ENCODE measurements at places on chromosomes 7 and 10.

DNA sequence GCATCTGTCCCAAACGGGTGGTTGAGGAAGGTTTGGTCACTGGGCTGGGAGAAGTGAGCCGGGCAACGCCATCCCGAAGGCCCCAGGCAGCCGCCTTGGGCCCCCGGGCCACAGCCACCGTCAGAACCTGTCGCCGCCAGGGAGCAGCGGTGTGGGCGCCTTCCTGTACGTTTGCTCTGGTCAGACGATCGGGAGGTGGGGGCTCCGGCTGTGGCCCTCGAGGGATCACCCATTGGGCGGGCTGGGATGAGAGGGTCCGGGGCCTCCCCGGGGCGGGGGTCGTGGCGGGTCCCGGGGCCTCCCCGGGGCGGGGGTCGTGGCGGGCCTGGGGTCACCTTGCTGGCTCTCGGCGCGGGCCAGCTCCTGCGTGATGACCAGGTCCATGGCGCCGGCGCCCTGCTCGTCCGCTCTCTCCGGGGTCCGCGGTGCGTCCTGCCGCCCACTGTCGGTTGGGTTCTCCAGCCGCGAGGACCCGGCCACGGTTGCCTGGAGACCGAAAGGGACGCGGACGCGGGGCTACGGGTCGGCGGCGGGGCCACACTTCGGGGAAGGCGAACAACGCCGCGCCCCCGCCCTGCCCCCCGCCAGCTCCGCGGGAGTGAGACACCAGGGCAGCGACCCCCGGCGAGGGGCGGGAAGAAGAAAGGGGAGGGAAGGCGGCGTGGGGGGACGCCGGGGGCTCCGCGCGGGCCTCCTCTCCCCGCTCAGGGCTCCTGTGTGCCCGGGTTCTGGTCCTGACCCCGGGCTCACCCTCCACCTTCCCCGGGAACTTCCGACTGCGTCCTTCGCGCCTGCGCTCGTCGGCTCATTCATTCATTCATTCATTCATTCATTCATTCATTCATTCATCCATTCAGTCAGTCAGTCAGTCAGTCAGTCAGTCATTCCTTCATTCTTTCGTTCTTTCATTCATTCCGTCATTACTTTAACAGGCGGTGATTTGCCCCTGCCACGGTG, at the start of gene CFAP46:
Gene CFAP46 (minus strand): TSS at position 470 of the 957 bp plus-strand sequence. CDS start 86 bp downstream, at position 384.
- peak; percentile 58 for DNase-seq

DNA sequence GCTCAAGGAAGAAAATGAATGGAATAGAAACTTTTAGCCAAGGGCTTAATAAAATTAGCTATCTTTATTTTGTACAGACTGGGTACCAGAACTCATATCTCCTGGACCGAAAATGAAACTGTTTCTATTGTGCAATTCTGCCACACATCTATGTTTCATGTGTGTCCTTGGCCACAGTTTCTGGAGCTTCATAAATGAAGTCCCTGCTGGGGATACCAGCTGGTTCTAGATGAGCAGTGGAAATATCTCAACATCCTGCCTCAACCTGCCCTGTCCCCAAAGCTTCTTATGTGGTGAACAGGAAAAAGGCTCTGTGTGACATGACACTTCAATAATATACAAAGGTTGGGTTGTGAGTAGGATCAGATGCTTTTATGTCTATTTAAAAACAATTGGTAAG, 310.1 kb upstream of the SORCS1 start:
- DNase-seq = no peak

- DNase-seq = no peak
These were observed 517.5 kb upstream of the FOXK1 start for GRCh38 chr7:4164556-4164955.

DNA sequence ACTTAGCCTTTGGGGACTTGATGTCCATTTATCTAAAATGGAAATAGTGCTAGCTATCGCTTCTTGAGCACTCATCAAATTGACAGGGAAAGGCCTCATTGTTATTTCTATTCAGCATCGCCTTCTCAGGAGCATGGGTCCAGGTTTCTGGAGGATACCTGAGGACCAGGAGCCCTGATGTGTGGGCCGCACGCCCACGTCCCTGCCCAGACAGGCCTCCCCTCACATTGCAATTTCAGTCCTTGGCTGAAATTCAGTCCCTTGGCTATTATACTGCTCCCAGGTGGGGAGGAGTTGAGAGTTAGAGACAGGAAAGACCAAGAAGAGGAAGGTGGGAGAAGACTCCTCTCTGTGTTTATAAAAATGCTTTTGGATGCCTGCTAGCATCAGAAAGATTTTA, 38.9 kb downstream of the GPRIN2 start:
- no peak for DNase-seq

DNA sequence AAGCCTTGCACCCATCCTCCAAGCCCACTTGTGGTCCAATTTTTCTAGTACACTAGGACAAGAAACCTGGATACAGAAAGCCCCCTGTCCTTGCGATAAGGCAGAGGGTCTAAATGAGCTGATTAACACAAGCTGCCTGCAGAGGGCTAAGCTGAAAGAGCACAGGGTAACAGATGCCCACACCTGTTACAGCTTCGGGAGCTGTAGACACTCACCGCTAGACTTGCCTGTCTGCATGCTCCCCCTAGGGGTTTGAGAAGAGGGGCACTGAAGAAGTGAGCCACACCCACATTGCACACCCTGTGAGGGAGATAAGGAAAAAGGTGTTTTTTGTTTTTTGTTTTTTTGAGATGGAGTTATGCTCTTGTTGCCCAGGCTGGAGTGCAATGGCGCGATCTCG, 386.5 kb upstream of the AUTS2 start:
- no peak for DNase-seq

DNA sequence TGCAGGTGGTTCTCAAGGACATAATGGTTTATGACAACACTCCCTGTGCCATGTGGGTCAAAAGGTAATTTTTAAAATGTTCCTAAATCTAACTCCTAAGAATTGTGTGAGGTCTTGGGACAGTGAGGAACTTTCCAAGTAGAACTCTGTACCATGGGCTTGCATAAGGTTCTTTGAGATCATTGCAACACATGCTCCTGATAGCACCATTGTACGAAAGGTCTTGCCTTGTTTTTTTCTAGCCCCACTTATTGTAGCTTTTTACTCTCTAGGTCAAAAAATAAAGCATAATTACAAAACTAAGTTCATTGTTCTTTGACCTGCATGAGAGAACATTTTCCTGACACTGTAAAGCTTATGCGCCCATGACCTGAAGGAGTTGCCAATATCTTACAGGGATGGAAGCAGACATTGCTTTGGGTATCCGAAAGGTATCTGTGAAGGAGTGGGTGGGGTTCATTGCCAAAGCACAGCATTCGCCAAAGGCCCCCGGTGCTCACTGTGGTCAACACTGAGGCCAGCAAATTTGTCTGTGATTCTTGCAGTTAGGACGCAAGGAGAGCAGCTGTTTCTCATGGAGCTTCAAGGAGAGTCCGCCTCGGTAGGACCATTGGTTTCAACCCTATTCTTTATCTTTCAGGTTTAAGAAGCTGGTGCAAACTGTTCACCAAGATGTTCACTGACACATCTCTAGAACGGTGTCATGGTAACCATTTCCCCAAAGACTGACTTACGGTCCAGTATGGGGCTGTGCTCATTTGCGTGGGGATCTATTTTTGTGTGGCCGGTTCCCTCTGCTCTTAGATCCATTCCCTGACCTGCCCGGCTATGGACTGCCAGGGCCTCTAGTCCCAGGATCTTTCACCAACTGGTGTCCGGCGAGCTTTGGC, 7.6 kb upstream of the PRKAG2 start:
- DNase-seq = no peak

DNA sequence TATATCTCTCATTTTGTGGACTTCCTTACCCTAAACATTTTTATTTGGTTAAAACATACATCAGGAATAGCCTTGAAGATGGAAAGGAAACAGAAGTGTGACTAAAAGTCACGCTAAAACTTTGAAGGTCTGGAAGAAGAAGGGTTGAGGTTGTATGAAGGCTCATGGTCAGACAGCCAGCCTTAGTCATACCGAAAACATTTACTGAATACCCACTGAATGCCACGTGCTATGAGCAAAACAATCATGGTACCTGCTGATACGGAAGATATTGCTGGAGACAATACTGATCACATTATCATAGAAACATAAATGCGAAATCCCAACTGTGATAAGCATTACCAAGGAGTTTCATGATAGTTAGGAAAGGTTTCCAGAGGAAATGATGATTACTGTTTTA, 64.0 kb downstream of the PDZD8 start:
- DNase-seq = no peak

DNA sequence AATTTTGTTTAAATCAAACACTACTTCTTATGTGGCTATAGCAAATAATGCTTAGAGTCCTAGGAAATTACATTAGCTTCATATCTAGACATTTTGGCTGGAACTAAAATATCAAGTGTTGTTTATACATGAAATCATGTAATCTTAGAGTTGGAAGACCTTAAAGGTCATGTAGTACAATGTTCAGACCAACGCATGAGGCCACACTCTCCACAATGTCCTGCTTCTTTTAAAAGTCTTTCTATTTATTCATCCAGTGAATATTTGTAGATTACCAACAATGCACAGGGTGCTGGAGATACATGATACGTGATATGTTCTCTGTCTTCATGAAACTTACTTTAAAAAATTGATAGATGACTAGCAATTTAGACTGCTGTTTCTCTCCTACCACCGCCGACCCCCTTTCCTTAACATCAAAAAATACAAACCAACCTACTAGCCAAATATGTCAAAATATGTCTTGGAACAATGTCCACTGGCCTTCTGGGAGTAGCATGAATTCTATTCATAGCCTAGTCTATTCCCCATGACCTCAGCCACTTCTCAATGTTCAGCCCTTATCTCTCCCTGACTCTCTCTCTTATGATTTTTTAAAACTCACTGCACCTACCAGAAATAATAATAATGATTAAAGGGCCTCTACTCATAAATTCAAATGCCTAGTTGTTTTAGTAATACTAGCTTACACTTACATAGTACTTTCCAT, 59.5 kb upstream of the CAV2 start:
- DNase-seq = no peak

DNA sequence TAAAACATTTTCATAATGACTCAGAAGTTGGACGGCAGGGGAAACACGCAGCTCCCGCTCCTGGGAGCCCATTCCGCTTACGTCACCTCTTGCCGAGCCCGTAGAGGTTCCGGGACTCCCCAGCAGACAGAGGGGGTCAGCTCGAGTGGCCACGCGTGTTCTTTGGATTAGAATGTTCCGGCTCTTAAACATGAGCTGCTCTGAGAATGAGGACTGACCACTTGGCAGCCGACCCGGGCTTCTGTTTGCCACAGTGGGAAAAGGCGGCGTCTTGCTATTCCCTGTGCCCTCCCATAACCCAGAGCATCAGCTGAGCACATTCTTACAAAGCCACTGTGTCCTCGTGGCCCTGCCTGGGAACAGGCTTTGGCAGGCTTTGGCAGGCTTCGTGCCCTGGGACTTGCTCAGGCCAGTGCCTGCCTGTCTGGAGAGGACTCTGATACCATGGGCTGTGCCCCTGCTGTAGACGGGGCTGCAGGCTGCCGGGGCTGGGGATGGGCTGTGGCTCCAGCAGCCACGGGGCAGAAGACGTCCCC, 40.1 kb downstream of the PFKP start:
- no peak for DNase-seq

- no peak for DNase-seq
These were observed 102.7 kb downstream of the GPR37 start for GRCh38 chr7:124662937-124663336.

DNA sequence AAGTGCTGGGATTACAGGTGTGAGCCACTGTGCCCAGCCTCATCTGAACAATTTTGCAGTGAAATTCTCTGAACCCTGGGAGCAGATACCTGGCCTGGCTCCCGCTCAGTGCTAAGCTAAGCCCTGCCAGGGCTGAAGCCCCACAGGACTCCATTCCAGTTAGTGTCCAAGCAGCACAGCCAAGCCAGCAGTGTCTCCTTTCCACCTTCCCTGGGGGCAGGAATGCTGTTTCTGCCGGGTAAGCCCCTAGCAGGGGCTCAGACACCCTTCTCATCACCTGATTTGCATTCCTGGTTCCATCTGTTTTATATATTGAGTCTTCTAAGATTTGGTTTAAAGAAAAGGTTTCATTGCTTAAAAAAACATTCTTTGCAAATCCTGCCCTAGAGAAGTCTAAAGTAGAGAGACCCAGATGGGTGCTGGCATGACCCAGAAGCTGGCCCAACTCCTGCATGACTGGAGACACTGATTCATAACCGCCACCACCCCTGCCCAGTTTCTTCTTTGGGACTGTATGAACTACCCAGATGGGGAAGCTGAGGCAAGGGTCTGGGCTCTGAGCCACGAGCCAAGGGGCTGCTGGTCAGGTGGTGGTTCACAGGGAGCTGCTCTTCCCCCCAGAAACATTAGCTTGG, 14.0 kb downstream of the SLC13A4 start:
- no peak for DNase-seq

GRCh38 chr10:116371737-116372136, 47.5 kb downstream of the CCDC172 start:
- DNase-seq = no peak

- no peak for DNase-seq
These were observed 347.0 kb upstream of the MTPN start for GRCh38 chr7:136324073-136324704.

- DNase-seq = no peak
These were observed 43.0 kb downstream of the SRPK2 start for GRCh38 chr7:105345725-105346124.

DNA sequence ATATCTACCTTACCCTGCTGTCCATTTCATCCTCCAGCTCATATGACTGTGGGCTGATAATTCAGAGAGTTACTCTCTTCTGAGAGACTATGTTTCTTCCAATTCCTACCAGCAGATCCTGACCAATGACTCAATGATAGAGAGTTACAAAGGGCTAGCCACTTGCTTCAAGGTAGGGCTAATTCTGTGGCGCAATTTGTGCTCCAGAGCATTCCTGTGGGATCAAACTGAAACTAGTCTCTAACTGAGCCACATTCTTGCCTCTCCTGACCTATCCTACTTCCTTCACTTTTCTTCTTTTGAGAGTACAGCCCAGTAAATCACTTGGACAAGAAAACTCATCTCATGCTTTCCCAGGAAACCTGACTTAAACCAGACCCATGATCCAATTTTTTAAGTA, 17.9 kb upstream of the ASZ1 start:
- DNase-seq = no peak

DNA sequence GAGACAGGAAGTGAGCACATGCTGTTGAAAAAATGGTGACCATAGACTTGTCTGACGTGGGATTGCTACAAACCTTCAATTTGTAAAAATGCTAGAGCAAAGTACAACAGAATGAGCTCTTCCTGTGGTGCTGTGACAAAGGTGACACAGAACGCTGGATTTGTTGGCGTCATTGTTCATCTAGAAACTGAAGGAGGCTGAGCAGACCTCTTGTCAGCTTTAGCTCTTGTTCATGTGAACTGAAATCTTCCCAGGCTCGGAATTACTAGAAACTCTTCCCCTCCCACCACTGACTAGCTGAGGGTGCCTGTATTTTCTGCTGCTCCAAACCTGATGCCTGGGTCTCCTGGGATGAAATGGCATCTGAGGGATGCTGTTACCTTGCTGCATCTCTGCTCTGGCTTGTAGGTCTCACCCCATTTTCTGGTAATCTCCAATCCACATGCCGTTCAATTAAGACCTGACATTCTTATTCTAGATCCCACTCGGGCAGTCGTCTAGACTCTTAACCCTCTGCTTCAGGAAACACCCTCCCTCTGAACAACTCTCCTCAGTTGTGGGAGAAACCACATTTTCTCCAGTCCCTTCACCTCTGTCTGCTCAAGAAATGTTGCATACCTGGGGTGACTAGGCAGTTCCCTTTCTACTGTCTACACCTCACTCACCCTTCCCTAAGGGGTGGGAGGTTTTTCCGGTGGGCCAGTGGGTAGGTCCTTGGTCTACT, 349.3 kb downstream of the CXCL12 start:
- DNase-seq = no peak

- DNase-seq = peak; percentile 3
These were observed 307.7 kb downstream of the MDFIC start for GRCh38 chr7:115229401-115230105.

Data from activated CD8-positive, alpha-beta T cell treated with anti-CD3 and anti-CD28 coated beads for 36 hours (primary cell).